Left cardiac atrium (tissue), 4 donors: ENCODE measurements at places on chromosomes 11 and 22. TPM values are rescaled to one million over a fixed set of nuclear protein-coding genes. Genes with fewer than 3 reads are reported as not detected.

Gene RAB39A
- total RNA-seq = 1.1 TPM

Gene TPP1
- 87.7 TPM for total RNA-seq

Gene SPECC1L
- 54.5 TPM for total RNA-seq

Gene GTSE1
- total RNA-seq = 0.24 TPM

Gene OR5I1
- not detected for total RNA-seq
